Iris pigment epithelial cell (primary cell): ENCODE measurements at places on chromosomes 7 and 10.

DNA sequence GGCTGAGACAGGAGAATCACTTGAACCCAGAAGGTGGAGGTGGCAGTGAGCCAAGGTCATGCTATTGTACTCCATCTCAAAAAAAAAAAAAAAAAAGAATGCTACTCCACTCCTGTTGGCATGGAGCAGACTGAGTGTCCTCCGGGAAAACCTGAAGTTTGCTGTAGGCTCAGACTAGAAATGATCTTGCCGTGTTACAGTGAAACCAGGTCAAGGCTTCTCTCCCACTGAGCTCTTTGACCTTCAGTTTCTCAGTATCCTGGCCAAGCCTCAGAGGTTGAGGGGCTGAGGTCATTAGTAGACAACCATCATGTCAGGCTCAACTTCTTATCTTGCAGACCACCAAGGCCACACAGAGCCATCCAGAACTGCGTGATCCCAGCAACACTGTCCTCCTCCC, 348.6 kb upstream of the ZNF32 start:
- DNase-seq = no peak

- no peak for DNase-seq
Measured at GRCh38 chr10:103932971-103933370, 15.0 kb upstream of the STN1 start.

DNA sequence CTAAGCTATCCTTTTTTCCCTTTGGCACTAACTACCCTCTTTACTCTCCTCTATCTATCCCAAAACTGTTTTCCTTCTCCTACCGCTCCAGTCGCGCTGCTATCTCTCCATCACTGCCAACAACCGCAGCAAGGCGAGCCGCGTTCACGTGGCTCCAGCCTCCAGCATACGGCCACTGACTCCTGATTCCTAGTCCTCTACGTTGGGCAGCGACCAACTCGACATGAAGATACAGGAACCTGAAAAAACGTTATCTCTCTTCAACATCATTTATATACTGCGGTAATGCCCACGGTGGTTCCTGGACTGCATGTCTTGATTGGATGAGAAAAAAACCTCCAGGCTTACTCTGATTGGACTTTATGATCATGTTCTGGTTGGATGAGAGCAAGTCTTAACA, 129.5 kb downstream of the ZNF716 start:
- DNase-seq = no peak

- DNase-seq = peak; percentile 45
Measured at GRCh38 chr10:101512738-101513137, 75.3 kb downstream of the POLL start.

GRCh38 chr10:47335906-47336305, 12.3 kb upstream of the RBP3 start:
- DNase-seq = no peak

DNA sequence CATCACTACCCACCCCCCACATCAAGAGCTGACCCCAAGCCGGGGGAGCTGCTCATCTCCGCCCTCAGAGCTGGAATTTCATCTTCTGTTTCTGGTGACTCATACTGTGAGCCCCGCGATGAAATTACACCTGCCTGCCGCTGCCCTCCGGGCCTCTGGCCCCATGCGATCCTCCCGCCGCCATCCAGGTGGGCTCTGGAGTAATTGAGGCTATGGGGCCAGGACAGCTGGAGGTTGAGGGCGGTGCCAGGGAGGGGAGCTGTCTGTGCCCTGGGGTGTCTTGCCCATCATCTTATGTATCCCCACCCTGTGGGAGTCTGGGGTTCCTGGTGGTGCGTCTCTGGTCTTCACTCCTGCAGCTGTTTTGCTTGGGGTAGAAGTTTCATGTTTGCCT, 9.0 kb downstream of the GTF2IRD1 start:
- DNase-seq = no peak

- DNase-seq = no peak
Measured at GRCh38 chr7:80770675-80771081, 132.2 kb downstream of the CD36 start.

- DNase-seq = no peak
Measured at GRCh38 chr10:77636282-77636966, 1.2 kb downstream of the KCNMA1 start.

DNA sequence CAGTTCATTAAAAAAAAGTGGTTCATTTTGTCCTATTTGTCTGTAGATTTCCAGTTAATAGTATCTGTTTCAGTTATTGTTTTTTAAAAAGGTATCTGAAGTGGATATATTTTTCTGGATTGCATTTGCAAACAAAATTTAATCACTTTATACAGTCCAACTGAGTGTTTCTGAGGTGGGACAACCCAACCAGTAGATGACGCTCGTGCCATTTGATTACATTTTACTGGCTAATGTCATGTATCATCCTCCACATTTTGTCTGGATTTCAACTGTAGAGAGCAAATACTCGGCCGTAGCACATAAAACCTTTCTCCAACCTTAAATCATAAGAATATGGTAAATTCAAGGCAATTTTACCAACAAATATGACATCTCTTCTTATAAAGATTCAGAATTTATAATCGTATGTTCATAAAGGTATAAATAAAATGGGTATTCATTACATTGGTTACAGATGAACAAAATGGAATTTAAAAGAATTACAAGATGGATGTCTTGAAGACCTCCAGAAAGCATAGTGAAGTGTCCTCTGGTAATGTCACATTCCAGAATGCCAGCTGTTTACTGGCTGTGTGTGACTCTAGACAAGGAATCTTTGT, 789.0 kb downstream of the PHTF2 start:
- DNase-seq = peak; percentile 1

- peak; percentile 75 for DNase-seq
Measured at GRCh38 chr7:102935450-102936115, 22.8 kb downstream of the LRRC17 start.

DNA sequence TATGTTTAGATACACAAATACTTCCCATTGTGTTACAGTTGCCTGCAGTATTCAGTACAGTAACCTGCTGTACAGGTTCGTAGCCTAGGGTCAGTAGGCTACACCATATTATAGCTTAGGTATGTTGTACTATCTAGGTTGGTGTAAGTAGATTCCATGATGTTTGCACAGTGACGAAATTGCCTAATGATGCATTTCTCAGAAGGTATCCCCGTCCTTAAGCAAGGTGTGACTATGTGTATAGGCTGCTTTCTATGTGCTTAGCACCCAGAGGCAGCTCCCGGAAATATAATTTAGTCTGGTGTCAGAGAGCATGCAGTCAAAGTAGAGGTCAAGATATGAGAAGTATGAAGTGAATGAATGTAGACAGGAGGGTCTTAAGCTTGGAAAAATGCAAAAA, 9.8 kb downstream of the MAPK8 start:
- no peak for DNase-seq

- peak; percentile 52 for DNase-seq
Measured at GRCh38 chr10:125691160-125691981, 8.4 kb upstream of the TEX36 start.

GRCh38 chr7:80826520-80827238, 92.2 kb downstream of the SEMA3C start:
- peak; percentile 59 for DNase-seq

GRCh38 chr7:108628678-108629077, 59.0 kb downstream of the DNAJB9 start:
- no peak for DNase-seq

DNA sequence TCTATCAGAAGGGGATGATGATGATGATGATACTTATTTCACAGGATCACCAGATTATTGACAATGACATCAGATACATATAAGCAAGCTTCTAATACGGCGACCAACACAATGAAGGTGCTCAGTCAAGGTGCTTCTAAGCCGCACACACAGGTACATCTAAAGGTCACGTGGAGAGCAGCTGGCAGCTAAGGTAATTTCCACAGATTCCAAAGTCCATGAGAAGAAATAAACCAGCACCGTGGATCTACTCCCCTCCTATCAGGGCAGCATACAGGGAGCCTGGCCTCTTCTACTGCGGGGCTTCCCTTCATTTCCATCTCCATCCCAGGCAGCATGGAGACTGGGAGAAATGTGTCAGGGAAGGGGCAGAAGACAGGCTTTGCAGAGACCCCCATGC, 37.5 kb downstream of the DENND11 start:
- no peak for DNase-seq

GRCh38 chr10:42932735-42933447, 144.0 kb upstream of the RET start:
- no peak for DNase-seq

- DNase-seq = no peak
Measured at GRCh38 chr10:4190876-4191275, 405.9 kb upstream of the KLF6 start.

GRCh38 chr7:101622609-101623173, 6.4 kb downstream of the MYL10 start:
- no peak for DNase-seq

GRCh38 chr7:12584930-12585329, 14.4 kb downstream of the SCIN start:
- DNase-seq = peak; percentile 11

GRCh38 chr10:123558651-123559050, 107.5 kb upstream of the GPR26 start:
- no peak for DNase-seq

GRCh38 chr10:114758331-114758730, 63.2 kb upstream of the FHIP2A start:
- DNase-seq = no peak

DNA sequence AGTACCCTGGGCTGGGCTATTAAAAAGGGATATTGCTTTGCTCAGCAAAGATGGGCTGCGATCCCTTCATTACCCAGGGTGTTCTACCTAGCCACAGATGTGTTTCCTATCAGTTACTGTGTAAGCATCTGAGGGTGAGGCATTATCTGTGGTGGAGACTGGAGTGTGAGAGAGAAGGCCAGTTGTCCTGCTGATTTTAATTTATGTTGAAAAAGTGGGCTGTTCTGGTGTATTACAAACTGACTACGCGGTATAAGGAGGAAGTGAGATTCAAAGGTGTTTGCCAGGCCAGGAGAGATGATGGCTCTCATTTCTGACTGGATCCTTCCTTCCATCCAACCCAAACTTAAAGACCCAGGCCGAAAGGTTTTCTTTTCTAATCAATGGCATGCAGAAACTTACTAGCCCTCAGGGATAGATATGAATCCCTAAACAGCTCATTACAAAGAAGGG, 7.6 kb downstream of the TCF7L2 start:
- DNase-seq = no peak

GRCh38 chr7:81111358-81111757, 192.5 kb upstream of the SEMA3C start:
- peak; percentile 99 for DNase-seq

GRCh38 chr7:88200789-88201188, 19.0 kb downstream of the SRI start:
- no peak for DNase-seq

DNA sequence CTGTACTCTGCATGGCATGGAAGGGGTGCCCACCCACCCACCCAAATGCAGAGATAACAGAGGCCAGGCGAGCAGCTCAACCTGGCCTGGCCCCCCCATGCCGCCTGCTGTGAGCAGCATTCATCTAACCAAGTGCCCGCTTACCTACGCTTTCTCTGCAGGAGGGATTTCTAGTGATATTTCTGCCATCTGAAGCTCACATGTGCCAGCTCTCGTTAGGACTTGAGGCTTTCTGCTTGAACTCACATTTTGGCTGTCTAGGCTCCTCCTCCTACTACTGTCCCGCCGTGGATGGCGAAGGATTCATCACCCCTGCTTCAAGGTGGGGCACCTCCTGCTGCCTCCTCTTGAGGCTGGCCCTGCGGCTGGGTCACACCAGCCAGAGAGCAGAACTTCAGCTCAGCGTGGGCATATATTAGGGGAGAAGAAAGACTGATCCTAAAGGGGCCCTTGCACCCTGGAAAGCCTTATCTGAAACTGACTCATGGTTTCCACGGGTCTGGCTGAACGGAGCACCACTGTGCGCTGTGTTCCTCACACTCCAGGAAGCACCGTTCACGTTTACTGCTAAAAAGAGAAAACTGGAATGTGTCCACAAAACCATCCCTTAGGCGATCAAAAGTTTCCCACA, 45.5 kb downstream of the CTBP2 start:
- peak; percentile 52 for DNase-seq

- DNase-seq = peak; percentile 41
Measured at GRCh38 chr10:125091891-125092290, 68.5 kb downstream of the CTBP2 start.

DNA sequence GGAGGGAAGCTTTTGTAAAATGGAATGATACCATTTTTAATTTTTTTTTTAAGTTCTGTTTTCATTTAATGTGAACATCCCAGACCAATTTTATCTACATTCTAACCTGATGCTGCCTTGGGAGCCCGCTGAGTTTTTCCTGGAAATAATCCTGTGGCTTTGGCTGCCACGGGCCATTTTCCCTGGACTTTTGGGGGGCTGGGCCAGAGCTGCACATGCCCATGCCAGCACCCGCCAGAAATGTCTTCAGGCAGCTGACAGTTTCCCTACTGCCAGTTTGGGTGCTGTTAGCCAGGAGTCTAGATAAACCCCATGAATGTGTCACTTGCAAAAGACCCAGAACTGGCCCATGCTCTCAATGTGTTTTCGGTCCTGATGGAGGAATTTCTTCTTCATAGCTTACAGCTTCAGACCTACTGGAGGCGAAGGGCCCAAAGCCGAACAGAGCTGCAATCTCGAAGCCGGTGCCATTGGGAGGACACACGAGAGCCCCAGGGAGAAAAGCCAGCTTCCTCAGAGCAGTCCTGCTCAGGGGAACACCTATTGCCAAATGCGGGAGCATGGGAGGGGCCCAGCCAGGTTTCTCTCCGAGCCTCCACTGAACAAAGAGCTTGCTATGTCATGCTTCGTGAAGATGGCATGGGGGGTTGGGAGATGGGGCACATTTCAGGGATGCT, 444.2 kb upstream of the MKI67 start:
- no peak for DNase-seq

- DNase-seq = peak; percentile 80
Measured at GRCh38 chr10:15775513-15775912, 55.8 kb upstream of the ITGA8 start.

DNA sequence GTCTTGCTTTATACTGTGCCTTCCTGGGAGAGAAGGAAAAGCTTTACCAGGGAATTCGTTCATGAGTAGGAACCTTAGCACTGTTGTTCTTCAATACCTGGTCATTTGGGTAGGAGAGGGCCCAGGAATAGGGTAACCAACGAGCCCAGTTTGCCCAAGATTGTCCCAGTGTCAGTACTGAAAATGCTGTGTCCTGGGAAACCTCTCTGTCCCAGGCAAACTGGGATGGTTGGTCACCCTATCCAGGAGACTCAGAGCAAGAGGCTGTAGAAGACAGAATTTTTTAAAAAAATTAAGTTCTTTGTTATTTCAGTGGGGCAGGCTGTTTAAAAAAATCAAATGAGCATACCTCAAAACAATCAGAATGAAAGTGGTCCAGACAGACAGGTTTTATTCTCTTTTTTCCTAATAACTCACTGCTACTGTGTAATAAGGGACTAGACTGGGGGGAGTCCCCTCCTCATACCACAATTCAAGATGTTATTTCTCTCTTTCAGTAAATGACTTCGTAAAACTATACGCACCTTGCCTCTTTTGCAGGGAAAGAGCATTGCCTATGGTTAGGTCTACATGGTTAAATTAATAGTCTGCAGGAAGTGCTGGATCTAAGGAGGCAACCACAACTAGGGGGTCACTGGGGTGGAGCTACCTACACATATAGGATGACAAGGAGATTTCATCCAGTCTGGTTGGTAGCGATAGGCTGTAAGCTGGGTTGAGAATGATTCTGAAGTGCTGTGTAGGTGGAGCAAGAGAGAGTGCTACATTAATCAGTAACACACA, 41.1 kb upstream of the FAM133B start:
- DNase-seq = no peak

- DNase-seq = peak; percentile 71
Measured at GRCh38 chr7:28354601-28355402, 57.5 kb upstream of the CREB5 start.
